CD4-positive, alpha-beta T cell treated with Interleukin-17A for 1 hour (primary cell): ENCODE measurements at places on chromosomes 12 and 14.

GRCh38 chr14:52351233-52352060 lies 37.3 kb downstream of the PTGER2 start:
- no peak for DNase-seq

DNA sequence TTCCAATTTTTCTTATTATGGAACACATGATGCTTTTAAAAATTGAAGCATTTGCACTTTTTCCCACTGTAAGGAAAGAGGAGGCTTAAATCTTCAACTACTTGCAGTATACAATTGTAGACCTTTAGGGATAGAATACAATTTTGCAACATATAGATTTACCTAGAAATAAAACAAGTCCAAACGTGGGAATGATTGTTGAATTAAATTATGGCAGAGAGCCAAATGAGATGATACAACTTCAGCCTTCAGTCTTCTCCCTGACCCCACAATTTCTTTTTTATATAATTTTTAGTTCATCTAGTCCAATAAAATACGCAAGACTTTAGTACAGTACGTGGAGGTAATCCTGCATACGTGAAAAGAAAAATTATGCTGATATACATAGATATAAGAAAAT lies 666.5 kb downstream of the SLC16A7 start:
- no peak for DNase-seq

DNA sequence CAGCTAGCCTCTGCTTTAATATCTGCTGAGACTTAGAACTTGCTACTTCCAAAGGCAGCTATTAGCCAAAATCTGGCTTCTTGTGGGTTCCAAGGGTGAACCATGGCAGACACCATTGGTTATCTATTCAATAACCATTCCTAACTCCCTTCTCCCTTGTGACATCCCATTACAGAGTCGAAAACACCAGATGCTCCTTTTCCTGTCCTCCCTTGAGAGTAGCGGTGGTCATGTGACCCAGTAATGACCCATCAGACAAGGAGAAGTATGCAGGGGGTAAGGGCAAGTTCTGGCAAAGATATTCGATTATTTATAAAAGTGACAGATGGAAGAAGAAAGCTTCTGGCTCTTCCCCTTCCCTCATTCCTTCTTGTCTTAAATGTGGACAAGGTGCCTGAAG lies 20.1 kb downstream of the TGFB3 start:
- no peak for DNase-seq

GRCh38 chr12:1091350-1091749 lies 100.3 kb downstream of the ERC1 start:
- no peak for DNase-seq

GRCh38 chr14:60025571-60025970 lies 66.2 kb upstream of the PCNX4 start:
- no peak for DNase-seq

DNA sequence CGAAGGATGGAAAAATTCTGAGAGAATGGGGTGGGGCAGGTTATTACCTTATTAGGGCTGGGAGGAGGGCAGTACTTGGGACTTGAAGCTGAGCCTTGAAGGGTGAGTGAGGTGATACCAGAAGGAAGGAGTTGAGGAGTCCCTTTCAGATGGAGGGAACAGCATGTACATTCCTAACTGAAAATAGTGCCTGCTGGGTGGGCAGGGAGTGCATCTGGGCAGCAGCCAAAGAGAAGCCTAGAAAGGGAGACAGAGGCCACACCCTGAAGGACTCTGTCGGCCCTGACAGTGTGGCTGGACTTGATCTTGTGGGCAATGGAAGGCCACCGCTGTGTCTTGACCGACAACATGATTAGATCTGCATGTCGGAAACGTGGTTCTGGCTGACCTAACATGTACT lies 147.6 kb downstream of the NDUFA12 start:
- no peak for DNase-seq

DNA sequence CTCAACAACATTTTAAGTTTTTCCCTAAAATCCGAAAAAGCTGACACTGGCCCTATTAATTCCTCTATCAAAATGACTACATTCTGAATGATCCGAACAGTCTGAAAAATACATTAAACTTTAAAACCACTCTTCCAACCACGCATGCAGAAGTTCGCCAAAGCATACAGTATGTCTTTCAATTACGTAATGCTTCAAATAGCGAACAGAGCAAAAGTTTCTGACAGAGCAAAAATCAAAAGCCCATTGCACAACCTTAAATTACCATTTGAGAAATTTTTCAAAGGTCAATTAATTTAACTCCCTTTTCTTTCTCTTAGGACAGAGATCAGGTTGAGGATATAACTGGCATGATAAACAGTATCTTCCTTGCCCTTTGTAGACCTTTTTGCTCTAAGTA lies 33.2 kb downstream of the LRIG3 start:
- no peak for DNase-seq

GRCh38 chr12:30926243-30927221 lies at the start of gene TSPAN11:
Gene TSPAN11, plus strand, starts transcription at chr12:30926748. Its CDS starts 27,244 bp downstream, at chr12:30953992.
- no peak for DNase-seq

DNA sequence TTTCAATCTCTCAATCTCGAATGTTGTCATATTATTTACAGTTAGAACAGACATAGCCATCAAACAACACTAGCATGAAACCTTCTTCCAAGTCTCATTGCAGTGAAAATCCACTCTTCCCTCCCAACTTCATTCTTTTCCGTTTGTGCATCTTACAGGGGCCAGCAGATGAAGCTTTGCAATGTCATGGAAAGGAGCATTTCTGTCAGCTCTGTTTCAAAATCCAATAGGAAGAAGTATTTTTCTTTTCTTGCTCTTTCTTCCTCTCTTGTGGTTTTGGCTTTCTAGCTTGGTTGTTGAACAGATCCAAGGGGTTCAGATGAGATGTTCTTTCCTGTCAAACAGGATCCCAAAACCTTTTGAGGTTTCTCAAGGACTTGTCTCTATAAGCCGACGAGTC lies 416.6 kb downstream of the AEBP2 start:
- DNase-seq = no peak

GRCh38 chr12:44117337-44117736 lies 281.5 kb downstream of the TMEM117 start:
- DNase-seq = no peak

- no peak for DNase-seq
Observed at GRCh38 chr12:51189790-51190355, 16.9 kb upstream of the TFCP2 start.

DNA sequence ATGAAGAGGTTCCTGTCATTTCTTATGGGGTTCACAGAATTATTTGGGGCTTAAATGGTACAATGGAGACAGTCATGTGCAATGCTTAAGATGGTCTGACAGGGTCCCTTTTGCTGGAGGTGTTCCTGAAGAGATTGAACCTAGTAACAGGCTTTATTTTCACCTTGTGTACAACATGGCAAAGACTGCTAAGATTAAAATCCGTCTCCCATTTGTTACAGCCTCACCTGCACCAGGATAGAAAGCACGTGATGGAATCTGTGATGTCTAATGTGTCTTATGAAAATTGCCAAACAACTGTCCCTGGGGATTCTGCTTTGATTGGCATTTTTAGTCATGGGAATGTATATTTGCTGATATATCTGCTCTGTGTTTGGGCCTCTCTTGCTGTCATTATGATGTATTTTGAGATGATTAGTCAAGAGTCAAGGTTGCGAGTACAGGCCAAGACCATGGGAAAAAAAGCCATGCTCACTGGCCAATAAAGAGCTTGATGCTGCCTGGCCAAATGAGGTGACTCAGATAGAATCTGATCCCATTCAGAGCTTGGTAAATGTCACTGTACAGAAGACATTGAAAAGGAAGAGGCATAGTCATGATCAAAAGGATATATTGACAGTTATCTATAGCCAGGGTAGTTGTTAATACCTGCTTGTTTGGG lies 96.1 kb downstream of the FLRT2 start:
- DNase-seq = no peak

DNA sequence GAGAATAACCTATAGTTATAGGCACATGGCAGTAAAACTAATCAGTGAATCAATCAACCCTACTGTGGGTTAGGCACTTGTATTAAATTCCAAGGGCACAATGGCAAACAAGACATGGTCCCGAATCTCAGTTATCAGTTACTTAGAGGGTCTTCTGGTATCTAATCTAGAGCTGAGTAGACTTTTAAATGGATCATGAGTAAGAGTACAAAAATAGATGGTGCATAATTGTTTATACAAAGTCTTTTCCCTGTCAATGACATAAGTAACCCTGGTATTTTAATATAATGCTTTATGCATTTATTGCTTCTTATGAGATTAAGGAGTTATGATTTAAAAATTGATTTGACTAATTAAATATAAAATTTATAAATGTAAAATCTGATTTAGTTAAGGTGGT lies 23.0 kb upstream of the KCNJ8 start:
- no peak for DNase-seq
